Activated T-helper 1 cell treated with anti-CD3 and anti-CD28 coated beads, Interleukin-2, amount 50 U/mL, for 16 hours (primary cell): ENCODE measurements at places on chromosomes 2 and 18.

DNA sequence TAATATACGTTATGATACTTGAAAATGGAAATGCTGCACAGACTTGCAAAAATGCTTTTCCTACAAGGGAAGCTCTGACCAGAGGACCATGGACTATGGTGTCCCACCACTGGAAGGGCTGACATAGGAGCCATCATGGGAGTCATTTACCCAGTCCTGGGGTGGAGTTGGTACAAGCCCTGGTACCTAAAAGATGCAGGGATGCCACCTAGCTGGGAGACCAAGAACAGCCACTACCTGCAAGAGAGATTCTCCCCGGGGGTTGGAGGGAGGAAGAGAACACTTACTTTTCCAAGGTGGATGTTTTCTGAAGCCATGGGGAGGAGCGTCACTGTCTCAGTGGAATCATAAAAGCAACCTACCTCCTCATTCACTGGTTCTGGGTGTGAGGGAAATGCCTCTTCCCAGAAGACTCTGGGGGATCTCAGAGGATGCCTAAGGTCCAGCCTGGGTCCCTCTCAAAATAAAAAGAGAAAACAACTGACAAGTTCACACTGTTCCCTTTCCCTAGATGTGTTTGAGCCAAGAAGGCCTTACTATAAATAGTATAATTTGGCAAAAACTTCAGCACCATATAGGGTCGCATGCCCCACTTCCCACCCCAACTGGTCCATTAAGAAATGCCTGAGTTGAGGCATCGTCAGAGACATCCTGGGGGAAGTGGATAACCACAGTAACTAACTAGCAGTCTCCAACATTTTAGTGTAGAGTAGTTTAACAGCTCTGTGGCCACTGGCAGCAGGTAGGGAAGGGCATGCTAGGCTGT is 39.9 kb downstream of the REEP1 start:
- DNase-seq = no peak

GRCh38 chr2:219671279-219671678 is 43.8 kb downstream of the SLC4A3 start:
- no peak for DNase-seq

GRCh38 chr2:44801841-44802776 is 139.4 kb upstream of the SIX3 start:
- DNase-seq = no peak

DNA sequence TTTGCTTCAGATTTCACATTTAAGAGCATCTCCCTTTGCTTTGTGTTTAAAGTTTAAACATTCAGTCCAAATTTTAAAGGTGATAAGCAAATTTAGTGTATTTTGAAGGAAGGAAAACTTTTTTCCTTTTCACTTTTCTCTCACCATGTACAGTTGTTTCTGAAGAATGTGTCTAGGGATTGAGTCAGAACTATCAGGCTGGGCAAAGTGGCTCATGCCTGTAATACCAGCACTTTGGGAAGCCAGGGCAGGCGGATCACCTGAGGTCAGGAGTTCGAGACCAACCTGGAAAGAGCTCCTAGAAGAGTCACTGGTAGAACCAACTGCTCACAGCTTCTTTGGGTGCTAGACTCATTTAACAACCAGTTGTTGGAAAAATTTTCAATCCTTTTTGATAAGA is 327.0 kb upstream of the THUMPD2 start:
- no peak for DNase-seq

DNA sequence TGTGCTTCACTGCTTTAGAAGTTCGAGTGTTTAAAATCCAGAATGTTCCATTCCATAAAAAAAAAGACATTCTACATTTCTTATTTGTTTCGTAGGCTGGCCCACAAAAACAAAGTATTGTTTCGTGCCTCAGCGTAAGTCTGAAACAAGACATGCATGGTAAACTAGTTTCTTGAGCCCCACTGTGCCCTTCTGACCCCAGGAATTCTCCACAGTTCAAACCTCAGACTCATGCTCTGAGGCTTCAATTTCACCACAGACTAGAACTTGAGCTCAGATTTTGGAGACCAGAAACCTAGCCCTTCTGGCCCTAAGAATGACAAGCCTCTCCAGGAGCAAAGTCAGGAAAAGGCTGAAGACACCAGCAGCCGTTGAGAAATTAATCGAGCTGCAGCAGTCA is 151.5 kb downstream of the SLC8A1 start:
- DNase-seq = no peak

DNA sequence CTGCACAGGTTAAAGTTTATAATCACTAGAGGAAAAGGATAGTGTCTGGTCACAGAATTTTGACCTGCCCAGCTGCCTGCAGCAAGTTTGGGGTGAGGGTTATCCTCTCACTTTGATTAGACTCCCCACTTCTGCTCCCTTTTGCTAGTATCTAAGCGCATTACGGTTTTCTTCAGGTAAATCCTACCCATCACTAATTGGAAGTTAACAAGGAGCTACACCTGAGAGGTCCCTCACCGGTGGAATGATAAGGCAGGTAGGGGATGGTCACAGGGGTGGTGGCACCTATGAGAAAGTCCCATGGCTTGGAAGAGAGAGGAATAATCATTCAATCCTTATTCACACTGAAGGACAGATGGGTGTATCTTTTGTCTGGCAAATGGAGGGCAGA is 7.6 kb downstream of the BCL2 start:
- DNase-seq = no peak

DNA sequence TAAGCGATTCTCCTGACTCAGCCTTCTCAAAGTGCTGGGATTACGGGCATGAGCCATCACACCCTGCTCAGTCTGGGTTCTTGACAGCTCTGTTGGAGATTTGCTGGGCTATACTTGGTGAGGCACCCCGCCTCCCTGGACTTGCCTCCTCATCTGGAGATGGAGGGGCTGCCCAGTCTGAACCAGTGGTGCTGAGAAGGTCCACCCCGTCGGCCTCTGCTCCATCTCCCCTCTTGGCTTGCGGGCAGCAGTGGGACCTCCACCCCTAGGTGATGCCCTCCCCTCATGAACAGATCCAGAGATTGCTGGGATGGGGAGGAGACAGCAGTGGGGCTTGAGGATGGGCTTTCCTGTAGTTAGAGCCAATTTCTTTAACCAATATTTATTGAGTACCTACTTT is 120.9 kb downstream of the CLIP4 start:
- no peak for DNase-seq

DNA sequence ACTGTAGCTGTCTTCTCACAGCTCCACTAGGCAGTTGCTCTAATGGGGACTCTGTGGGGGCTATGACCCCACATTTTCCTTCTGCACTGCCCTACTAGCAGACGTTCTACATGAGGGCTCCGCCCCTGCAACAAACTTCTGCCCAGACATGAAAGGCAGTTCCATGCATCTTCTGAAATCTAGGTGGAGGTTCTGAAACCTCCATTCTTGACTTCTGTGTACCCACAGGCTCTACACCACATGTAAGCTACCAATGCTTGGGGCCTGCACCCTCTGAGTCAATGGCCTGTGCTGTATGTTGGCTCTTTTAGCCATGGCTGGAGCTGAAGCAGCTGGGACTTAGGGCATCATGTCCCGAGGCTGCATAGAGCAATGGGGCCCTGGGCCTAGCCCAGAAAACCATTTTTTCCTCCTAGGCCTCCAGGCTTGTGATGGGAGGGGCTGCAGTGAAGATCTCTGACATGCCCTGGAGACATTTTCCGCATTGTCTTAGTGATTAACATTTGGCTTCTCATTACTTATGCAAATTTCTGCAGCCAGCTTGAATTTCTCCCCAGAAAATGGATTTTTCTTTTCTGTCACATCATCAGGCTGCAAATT is 123.0 kb downstream of the MYCN start:
- no peak for DNase-seq

DNA sequence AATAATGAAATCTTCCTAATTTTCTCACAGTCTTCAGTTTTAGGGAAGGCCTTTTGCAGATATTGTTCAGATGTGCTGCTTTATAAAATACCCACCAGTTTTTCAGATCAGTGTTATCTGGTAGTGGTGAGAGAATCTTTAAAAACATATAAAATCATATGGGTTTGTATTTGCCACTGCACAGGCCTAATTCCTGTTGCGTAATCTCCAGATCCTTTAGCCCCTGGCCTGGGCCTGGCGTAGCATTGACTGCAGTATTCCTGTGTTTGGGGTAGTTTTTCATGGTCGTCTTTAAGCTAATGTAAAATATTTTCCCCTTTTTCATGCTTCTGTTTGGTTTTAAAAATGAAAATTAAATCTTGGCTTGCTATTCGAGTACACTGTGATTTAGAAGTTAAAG is 43.2 kb downstream of the TSHZ1 start:
- no peak for DNase-seq

- DNase-seq = no peak
Measured at GRCh38 chr2:131104487-131105155, 515 bp upstream of the PLEKHB2 start.

- no peak for DNase-seq
Measured at GRCh38 chr2:129484999-129485897, 494.2 kb upstream of the RAB6C start.

- no peak for DNase-seq
Measured at GRCh38 chr2:45008296-45009129, 739 bp downstream of the SIX2 start.

- no peak for DNase-seq
Measured at GRCh38 chr2:43931293-43931692, 64.5 kb downstream of the LRPPRC start.

DNA sequence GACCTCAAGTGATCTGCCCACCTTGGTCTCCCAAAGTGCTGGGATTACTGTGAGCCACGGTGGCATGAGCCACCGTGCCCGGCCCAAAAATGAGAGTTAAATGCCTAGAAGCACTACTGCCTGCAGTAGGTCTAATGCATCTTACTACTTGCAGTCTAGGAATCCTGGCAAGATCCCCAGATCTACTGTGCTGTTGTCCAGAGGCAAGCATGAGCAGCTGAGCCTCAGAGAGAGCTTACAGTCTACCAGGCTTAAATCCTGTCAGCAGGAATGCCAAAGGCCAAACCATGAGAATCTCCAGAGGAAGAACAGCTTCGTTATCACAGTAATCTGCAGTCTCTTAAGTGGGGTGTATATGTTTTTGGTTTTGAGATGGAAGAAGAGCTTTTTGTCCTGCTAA is 54.4 kb downstream of the XRCC5 start:
- no peak for DNase-seq

- DNase-seq = no peak
Measured at GRCh38 chr2:202135091-202135874, 62.2 kb downstream of the KIAA2012 start.

DNA sequence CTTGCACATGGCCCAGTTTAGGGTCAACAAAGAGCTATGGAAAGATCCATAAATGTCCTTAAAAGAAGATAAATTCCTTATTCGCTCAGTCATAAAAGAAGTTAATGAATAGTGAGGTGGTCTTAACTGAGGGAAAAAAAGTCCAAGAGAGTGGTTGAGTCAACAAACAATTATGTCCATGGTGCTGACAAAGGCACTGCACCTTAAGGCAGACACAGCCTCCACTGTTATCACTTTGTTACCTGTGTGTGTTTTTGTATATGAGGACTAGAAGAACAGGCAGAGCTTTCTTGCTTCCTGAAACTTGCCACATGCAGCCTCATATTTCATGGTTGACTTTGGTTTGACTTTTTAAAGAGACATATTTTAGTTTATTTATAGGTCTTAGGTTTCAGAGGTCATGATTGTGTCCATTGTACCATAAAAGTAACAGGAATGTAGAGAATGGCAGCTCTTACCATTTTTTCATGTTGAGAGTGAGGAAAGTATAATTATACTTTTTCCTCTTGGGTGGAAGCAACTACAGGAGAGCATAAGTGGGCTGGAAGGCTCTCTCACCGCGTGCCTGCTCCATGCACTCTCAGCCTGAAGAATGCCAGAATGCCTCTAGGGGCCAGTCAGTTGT is 93.6 kb downstream of the XRCC5 start:
- DNase-seq = no peak

- no peak for DNase-seq
Measured at GRCh38 chr2:224126440-224126839, 87.4 kb upstream of the SERPINE2 start.

DNA sequence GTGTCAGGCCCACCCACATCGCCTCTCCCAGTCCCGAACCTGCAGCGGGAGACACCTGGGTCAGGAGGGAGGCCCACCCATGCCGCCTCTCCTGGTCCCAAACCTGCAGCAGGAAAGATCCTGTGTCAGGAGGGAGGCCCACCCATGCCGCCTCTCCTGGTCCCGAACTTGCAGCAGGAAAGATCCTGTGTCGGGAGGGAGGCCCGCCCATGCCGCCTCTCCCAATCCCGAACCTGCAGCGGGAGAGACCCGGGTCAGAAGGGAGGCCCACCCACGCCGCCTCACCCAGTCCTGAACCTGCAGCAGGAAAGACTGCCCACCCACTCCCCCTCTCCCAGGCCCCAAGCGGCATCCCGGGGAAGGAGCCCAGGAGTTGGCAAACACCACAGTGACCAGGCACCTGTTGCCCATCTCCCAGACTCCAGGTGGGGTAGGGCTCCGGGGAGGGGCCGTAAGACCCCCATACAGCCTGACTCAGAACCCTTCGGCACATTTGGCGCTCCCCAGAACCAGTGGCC is 7.8 kb downstream of the SLC66A2 start:
- no peak for DNase-seq

- no peak for DNase-seq
Measured at GRCh38 chr2:233409286-233409991, 55.1 kb downstream of the DGKD start.

DNA sequence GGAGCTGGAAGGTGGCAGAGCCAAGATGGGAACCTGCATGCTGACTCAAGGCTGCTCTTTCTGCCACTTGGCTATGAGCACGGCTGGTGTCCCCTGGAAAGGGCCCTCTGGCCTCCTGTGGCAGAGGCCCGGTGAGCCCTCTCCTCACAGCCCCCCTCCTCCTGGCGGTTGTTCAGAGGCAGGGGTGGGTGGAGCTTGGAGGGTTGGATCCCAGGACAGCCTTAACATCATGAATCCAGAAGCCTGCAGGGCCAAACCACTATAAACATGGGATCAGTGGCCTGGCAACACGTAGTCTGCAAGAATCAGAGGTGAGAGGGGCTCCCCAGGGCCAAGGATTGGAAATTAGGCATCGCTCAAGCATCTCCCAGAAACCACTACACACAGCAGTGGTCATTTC is 48.5 kb upstream of the LOXHD1 start:
- DNase-seq = no peak

- no peak for DNase-seq
Measured at GRCh38 chr2:4791488-4791887, 900.7 kb upstream of the SOX11 start.

DNA sequence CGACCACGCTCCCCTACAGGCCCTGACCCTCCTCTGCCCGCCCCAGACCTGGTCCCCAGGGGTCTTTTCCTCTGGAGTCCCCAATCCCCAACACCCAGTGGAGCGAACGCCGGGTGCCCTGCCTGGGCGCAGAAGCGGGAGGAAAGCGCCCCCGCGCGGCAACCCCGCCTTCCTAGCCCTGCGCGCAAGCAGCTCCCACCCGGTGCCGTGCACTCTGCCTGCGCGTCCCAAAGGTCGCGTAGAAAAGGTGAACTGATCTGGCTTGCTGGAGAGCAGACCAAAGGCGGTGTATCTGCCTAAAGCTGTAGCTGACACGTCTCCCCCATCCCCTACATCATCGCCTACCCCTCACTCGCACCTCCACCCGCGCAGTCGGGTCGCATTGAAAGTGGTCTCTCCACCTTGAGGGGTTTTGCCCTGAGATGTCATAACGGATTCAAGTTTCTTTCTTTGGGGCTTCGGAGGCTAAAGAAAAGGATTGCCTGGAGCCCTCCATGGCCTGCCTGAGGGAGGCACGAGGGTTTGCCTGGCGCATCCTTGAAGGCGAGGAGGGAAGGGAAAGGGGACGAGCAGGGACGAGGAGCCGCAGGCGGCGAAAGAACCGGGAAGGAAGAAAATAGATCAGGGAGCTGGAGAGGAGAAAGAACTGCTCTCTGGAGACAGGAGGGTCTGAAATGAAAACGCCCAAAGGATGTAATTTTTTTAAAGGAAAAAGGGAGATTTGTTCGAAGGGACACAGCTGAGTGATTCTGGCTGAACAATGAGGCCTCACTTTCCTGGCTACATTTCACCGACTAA is 5.8 kb downstream of the GAD1 start:
- no peak for DNase-seq

GRCh38 chr2:1738646-1739302 is 5.5 kb downstream of the PXDN start:
- no peak for DNase-seq
